Glomerular endothelial cell (primary cell): ENCODE measurements at places on chromosomes 1 and 21. TPM values are rescaled to one million over a fixed set of nuclear protein-coding genes. Genes with fewer than 3 reads are reported as not detected.

MCOLN2 gene
- total RNA-seq, result not detected in 2 replicates

MROH7 gene
- total RNA-seq, result not detected in 2 replicates

CFAP57 gene
- total RNA-seq, result 0.23 and 0.29 TPM in 2 replicates

PRR9 gene
- total RNA-seq, result not detected in 2 replicates

SMIM11 gene
- 1.6 and 27.7 TPM in 2 replicates for total RNA-seq

KRTAP11-1 gene
- not detected in 2 replicates for total RNA-seq

BRINP2 gene
- total RNA-seq, result not detected in 2 replicates

NPR1 gene
- 4.2 and 13.0 TPM in 2 replicates for total RNA-seq

OR2L13 gene
- not detected in 2 replicates for total RNA-seq

TMEM61 gene
- not detected in 2 replicates for total RNA-seq

DPYD gene
- total RNA-seq, result 3.1 and 6.4 TPM in 2 replicates
